ENCODE measurements at places on chromosomes 7 and 10.

DNA sequence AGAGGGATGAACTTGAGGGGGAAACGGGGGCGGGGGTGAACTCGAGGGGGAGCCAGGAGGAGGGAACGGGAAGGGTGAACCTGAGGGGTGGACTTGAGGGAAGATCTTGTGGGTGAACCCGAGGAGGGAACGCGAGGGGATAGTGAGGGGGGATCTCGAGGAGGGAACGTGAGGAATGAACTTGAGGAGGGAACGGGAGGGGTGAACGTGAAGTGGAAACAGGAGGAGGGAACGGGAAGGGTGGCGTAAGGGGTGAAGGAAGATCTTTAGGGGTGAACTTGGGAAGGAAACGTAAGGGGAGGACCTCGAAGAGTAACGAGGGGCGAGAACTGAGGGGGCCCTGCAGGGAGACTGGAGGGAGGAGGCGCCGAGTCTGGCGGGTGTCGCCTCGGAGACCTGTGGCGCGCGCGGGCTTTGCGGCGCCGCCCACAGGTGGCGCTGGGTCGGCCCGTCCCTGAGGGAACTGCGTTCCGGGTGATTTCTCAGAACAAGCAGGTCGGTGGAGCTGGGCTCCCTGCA, 651 bp downstream of the MYO3A start:
- DNase-seq = no peak

DNA sequence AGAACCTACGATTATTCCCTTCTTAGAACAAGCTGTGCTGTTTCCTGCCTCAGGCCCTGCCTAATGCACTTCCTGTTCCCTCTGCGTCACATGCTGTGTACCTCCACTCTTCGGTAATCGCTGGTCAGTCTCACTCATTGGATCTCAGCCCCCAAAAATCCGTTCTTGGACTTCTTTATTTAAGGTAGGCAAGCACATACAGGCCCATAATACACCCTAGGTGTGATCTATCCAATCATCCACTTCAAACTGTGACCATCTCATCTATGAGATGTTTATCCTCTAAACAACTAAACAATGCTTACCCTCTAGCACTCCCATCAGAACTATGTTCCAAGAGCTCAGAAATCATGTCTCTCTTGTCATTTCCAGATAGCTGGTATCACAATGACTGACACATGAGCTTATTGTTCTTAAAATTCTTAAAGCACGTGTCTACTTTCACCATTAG, 83.9 kb downstream of the CADPS2 start:
- peak; percentile 43 for DNase-seq

GRCh38 chr10:17516376-17516775, 62.0 kb upstream of the ST8SIA6 start:
- DNase-seq = no peak

- DNase-seq = no peak
Measured at GRCh38 chr7:71995111-71995510, 417.0 kb downstream of the CALN1 start.

- no peak for DNase-seq
Measured at GRCh38 chr7:107563081-107563774, 492 bp downstream of the COG5 start.

DNA sequence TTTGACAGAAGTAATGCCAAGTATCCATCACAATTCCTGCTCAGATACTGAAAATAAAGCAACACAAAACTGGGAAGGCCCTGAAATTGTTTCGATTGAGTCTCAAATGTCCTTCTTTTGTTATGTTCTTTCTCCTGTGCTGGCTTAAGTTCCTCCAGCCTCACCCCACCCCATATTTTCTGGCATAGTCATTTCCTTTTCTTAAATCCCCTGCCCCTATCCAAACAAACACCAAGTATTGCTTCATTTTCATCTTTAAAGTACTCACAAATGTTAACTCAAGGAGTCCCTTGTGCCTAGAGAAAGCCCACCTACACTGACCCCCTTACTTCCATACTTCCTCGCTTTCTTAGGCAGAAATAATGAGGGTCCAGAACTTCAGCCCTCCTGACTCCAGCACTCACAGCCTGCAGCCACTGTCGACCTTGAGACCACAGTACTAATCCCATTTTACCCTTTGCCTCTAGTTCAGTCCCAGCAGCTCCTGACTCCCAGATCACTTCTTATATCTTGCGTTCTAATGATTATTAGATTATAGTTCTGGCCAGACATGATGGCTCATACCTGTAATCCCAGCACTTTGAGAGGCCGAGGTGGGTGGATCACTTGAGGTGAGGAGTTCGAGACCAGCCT, 73.2 kb upstream of the ST8SIA6 start:
- peak; percentile 95 for DNase-seq

DNA sequence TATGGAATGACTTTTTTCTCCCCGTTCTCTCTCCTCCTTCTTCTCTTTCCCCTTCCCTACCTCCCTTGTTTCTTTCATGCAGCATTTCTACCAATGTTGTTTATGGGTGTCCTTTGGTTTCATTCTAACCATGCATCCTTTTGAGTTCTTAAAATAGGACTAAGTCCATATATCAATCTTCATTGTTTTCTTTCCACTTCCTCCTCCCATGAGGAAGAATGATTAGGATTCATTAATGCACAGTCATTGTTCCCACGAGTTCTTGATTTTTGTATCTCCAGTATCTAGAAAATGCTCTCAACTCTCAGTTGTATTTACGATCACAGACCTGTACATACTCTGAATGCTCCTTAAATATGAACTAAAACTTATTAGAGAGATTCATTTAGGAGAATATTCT, 153.3 kb downstream of the LRRC4 start:
- DNase-seq = no peak

DNA sequence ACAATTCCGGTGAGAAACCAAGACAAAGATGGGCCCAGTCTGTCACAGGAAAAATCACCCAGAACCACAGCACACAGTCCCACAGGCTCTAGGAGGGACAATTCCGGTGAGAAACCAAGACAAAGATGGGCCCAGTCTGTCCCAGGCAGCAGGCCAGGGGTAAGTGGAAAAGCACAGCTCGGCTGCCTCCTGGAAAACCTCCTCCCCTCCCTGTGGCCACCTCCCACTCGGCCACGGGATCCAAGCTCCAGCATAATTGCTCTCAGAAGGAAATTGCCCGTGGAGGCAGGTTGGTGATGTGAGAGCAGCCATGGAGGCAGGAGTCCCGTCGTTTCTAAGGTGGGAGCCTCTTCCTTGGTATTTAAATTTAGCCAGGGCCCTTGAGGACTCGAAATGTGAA, 95.7 kb downstream of the PLXNA4 start:
- DNase-seq = no peak

- no peak for DNase-seq
Measured at GRCh38 chr10:6134099-6134823, 45.4 kb downstream of the RBM17 start.

DNA sequence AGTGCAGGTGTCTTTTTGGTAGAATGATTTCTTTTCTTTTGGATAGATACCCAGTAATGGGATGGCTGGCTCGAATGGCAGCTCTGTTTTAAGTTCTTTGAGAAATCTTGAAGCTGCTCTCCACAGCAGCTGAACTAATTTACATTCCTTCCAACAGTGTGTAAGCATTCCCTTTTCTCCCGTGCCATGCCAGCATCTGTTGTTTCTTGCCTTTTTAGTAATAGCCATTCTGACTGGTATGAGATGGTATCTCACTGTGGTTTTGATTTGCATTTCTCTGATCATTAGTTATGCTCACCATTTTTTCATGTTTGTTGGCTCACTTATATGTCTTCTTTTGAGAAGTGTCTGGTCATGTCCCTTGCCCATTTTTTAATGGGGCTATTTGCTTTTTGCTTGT, 486.3 kb downstream of the GALNT17 start:
- peak; percentile 6 for DNase-seq

DNA sequence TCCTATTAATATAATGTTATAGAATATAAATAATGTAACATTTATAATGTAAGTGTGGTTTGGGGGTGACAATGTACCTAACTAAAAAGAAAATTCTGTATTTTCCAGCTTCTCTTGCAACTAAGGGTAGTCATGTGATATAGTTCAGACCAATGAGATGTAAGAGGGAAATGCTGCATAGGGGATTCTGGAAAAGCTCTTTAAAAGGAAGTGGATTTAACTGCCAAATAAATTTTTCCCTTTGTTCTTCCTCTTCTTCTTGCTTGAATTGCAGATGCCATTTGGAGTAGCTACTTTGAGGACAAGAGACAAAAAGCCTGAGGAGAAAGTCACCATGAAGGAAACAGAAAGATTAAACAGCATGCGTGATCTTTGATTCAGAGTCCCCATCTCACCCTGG, 194.3 kb downstream of the PTEN start:
- no peak for DNase-seq

DNA sequence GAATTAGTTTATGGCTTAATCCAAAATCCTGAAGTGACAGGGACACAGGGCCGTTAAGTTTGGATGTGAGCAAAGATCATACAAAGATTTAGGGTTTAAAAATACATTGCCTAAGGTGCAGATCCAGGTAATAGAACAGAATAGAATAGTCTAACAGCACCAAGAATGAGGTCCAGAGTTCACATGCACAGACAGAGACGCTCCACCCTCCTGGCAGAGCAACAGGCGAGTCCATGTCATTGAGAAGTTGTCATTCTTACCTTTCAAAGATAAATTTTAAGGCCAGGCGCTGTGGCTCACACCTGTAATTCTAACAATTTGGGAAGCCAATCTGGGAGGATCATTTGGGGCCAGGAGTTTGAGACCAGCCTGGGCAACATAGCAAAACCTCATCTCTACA, 209.1 kb upstream of the AUTS2 start:
- no peak for DNase-seq

- DNase-seq = peak; percentile 75
Measured at GRCh38 chr10:28947171-28947570, 269.9 kb downstream of the BAMBI start.

GRCh38 chr7:135942614-135943013, 34.5 kb downstream of the MTPN start:
- no peak for DNase-seq

GRCh38 chr7:94394109-94394436, 622 bp upstream of the COL1A2 start:
- peak; percentile 69 for DNase-seq

- DNase-seq = peak; percentile 32
Measured at GRCh38 chr10:93757801-93758507, at the start of gene LGI1. Gene LGI1, plus strand, starts transcription at chr10:93757936. Its CDS starts 209 bp downstream, at chr10:93758145.

GRCh38 chr7:132472463-132473120, 103.7 kb downstream of the PLXNA4 start:
- no peak for DNase-seq

- DNase-seq = no peak
Measured at GRCh38 chr10:97311111-97311626, 7.9 kb upstream of the FRAT1 start.

- no peak for DNase-seq
Measured at GRCh38 chr10:97948822-97949221, 81.6 kb downstream of the CRTAC1 start.

GRCh38 chr10:35598379-35598778, 6.8 kb upstream of the GJD4 start:
- DNase-seq = no peak

DNA sequence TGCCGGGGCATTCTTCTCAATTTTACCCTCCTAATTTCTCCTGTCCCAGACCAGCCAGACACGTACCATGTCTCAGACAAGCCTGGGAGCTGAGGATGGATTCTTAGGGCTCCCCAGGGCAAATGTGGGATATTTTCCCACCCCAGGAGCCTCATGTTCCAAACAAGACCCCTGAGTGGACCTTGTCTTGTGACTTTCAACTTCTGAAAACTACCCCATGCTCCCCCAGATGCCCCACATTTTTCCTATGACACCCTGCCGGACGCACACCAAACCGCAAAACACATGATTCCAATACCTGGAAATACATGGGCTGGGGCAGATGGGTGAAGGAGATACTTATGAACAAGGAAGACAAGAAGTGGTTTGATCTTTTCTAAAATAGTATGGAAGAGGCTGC, 874 bp downstream of the GIMAP5 start:
- DNase-seq = no peak

DNA sequence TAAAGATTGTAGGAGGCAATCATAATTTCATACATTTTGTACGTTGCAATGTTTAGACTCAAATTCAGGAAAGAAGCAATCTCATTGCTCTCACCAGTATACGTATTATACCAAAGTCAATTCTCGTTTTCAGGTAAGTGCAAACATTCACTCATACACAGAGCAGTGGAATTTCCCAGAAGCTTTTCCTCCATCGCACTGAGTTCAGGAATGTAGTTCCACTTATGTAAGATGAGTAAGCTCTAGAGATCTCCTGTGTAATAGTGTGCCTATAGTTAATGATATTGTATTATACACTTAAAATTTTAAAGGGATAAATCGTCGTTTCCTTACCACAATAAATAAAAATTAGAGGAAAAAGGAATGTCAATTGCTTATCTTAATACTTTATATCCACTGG, 470.8 kb upstream of the KCND2 start:
- DNase-seq = no peak

DNA sequence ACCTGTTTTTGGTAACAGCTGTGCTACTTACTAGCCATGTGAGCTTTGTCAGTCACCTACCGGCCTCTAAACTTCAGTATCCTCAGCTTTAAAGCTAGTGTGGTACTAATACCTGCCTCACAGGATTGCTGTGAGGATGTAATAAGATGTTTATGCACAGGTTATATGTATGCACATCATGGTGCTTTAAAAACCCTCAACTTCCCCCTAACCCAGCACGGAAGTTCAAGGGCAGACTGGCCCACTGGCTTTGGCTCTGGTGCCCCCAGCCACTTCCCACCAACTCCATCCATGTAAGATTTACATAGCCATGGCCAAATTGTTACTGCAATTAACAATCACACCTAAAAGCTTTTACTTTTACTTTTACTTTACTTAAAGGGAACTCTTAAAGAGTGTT, 676.0 kb upstream of the GALNT17 start:
- DNase-seq = no peak

DNA sequence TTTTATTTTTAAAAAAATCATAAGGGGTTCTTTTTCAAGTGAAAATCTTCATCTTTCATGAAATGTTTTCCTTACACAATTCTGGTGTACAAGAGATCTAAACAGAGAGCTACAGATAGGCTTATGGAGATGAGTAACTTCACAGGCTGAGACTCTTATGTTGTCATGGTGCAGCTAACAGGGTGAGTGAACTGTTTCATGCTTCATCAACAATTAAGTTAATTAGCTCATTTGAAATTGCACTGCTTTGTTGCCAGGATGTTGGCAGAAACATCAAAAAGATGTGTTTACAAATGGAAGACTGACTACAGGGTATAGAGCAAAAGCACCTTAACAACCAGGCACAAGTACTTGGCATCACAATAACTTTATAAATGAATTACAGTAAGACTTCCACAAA, 230.8 kb downstream of the FOXP2 start:
- no peak for DNase-seq

GRCh38 chr10:117074621-117075020, 63.4 kb downstream of the VAX1 start:
- no peak for DNase-seq

GRCh38 chr7:121623130-121623872, 227.2 kb upstream of the FAM3C start:
- no peak for DNase-seq

Data from iris pigment epithelial cell (primary cell).